ENCODE measurements at places on chromosomes 7 and 10.

GRCh38 chr7:7203813-7204575 lies 21.6 kb downstream of the C1GALT1 start:
- DNase-seq: no peak

DNA sequence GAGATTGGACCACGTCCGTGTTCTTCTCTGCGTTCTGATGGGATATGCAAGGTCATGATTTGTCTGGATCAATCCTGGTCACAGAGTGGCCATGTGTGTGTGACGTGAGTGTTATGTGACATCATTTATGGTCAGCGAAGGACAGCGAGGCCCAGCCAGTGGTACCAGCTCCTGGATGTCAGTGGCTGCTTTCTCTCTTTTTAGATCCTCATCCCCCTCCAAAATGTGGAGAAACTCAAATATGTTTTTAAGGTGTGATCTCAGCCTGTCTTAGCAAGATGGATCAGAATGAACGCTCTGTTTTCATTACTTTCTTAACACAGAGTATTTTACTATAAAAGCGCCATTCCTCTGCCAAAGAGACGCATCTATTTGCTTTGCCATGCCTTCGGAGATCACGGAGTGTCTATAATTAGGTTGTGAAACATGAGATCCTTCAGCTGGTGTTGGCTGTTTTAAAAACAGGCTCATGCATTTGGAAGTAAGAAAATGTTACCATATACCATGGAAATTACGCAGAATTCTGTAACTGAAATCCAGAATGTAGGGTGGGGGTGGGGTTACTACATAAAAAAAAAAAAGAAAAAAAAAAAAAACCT lies 245.5 kb upstream of the TCERG1L start:
- DNase-seq: no peak

GRCh38 chr10:128130051-128130450 lies 3.8 kb upstream of the MKI67 start:
- DNase-seq: no peak

- no peak for DNase-seq
Measured at GRCh38 chr10:113843972-113844485, 9.9 kb downstream of the DCLRE1A start.

DNA sequence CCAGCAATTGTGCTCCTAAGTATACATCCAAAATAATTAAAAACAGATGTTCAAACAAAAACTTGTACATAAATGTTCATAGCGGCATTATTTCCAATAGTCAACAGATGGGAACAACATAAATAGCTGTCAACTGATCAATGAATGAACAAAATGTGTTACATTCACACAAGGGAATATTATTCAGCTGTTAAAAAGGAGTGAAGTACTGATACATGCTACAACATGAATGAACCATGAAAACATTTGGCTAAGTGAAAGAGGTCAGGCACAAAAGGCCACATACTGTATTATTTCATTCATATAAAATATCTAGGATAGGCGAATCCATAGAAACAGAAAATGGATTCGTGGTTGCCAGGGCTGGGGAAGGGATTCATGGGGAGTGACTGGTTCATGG lies 109.1 kb downstream of the CDH23 start:
- no peak for DNase-seq

DNA sequence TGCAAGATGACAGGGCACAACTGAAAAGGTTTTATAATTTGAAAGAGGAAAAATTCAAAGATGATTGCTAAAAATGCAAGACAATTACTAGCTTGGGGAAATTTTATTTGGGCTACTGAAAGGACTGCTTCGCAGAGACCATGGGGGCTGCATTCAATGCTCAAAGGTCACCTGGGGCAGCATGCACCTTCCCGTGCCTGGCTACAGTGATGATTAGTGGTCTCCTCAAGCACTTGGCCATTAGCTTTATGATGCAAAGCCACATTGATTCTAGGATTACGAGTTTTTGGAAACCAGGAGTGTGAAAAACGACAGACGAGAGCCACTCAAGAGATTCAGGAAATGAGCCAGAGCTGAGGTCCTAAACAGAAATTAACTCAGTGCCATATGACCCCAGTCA lies 764.6 kb downstream of the PHTF2 start:
- no peak for DNase-seq

DNA sequence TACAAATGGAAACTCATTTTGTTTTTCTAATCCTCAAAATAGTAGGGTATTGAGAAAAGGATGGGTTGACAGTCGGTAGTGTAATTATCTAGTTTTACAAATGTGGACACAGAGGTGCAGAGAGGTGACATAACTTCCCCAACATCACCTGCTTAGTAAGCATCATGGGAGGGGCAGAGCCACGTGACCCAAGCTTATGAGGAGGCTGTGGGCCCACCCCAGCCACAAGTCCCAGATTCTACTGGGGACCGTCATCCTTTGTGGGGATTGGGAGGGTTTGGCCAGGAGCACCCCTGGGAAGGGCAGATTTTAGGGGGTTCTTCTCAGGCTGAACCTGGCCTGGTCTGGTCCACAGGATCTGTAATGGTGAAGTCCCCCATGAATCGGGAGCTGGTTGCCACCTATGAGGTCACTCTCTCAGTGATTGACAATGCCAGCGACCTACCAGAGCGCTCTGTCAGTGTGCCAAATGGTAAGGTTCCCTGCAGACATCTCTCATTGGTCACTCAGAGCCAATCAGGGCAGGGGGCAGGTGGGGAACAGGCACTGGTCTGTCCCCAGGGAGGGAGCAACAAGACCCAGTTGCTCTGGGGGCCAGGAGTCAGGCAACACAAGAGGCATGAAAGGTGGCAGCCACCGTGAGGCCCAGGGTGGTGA lies 23.6 kb upstream of the VSIR start:
- no peak for DNase-seq

DNA sequence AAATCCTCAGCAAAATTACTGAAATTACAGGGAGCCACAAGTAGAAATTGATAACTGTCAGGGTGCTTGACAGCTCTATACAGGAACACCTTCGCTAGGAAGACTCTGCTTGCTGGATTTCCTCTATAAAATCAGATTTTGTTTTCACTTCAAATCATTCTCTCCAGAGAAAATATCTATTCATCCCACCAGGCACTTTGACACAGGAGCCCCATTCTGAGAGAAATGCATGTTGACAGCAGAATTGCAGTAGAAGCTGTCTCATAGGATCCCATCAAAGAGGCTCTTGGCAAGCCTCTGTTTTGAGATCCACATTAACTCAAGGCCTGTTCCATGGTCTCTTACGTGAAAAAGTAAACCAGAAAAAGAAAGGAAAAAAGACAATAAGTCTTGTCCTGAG lies 116.8 kb downstream of the PDE1C start:
- no peak for DNase-seq

- DNase-seq: no peak
Measured at GRCh38 chr10:63438506-63439498, 27.0 kb downstream of the JMJD1C start.

- DNase-seq: no peak
Measured at GRCh38 chr10:81876253-81877077, 1.5 kb downstream of the NRG3 start.

DNA sequence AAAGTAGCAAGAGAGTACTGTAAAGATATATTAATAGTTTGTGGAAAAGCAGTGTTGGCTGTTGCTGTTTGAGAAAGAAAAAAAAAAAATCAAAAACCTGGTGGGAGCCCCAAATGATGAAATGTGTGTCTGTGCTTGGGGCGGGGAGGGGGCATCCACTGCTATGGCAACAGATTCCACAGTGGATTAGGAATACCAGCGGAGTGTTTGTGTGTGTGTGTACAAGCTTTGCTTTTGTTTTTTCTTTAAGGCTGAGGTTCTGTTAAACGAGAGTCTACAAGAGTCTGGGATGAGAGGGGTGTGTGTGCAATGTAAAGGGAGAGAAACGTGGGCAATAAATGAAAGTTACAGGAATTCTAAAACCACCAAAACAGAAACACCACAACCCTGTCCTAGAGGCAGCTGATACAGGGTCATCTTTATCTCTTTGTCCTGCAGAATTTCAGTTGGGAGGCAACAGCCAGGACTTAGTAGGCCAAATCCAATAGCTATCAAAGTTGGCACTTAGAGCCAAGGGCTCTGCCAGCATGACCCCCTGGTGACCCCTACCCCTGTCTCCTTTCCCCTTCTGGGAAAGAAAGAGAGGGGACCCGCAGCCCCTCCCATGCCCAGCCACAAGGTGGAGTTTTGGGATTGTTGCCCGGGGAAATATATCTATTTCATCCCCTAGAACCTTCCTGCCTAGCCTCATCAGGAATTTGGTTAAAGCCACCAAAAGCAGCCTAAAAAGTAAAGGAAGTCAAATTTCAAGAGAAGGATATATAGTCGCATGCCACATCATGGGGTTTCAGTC lies 85.4 kb downstream of the OSBPL3 start:
- DNase-seq: no peak

GRCh38 chr7:55246171-55246570 lies 119.0 kb upstream of the LANCL2 start:
- no peak for DNase-seq
